ENCODE measurements at places on chromosomes 1 and 21.

DNA sequence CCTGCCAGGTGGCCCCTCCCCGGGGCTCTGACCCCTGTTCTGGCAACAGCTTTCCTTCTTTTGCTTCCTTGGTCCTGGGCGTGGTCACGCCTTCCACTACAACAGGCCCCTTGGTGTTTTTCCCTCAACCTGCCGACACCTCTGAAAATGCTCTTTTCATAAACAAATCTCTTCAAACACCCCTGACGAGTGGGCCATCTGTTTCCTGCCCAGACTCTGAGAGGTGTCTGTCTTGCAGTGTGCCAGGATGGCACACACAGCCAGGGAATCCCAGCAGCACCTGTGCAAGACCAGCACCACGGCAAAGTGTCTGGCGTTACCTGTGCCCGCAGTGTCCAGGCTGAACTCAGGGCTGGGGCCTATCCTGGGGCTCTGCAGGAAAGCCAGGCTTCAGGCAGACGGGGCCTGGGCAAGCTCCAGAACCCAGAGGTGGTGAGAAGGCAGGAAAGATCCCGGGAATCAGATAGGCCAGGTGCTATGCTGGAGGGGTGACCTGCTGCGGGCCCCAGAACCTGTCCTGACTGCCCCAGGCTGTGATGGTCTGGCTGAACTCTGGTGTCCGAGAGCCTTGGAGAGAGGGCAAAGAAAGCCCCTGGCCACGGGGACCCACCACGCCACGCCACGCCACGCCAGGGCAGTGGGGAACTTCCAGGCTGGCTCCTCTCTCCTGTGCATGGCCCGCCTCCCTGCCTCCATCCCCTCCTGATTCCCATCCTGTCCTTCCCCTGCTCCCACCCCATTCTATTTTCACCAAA is 88.9 kb downstream of the SIK1 start:
- DNase-seq: no peak

DNA sequence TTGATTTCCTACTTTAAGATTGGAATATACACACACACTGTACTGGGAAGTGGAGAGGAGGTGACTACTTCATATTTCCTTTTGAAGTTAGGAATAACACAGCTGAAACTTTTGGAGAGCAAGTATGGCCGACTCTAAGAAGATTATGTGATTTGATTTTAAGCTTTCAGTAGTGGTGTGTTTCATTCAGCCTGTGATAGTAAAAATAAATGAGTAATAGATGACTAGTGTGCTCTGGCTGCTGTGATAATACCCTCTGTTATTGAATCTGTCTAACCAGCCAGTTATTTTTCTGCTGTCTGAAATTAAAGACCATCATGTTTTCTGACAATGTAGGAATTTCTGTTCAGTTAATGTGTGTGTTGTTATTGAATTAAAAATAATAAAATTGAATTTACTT is 48.3 kb downstream of the CTTNBP2NL start:
- DNase-seq: no peak

- DNase-seq: no peak
These were observed 8.6 kb downstream of the ITGB2 start for GRCh38 chr21:44912158-44912473.

- no peak for DNase-seq
These were observed 192.9 kb upstream of the VAMP3 start for GRCh38 chr1:7578206-7578605.

GRCh38 chr1:241775021-241775420 is 73.0 kb upstream of the EXO1 start:
- DNase-seq: no peak

DNA sequence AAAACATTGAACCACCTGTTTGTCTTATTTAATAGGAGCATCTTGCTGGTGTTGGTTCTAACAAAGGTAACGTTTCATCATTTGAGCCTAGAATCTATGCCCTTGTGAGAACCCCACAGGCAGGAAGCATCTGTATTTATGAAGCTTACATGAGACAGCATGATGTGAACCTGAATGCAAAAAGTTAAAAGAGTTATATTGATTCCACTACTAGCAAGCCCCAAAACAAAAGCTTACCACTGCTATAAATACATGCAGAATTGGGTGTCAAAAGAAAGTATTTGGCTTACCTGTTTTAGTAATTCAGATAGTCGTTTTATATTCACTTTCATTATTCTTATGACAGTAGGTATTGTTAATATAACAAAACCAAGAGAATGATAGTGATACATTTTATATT is 301.2 kb upstream of the ADGRL2 start:
- no peak for DNase-seq

- DNase-seq: no peak
These were observed 1.3 kb upstream of the UMODL1 start for GRCh38 chr21:42069843-42070242.

GRCh38 chr1:76759950-76760349 is 107.3 kb upstream of the ST6GALNAC5 start:
- DNase-seq: no peak

GRCh38 chr1:144551543-144552424 is 40.9 kb upstream of the PPIAL4F start:
- peak; percentile 52 for DNase-seq

DNA sequence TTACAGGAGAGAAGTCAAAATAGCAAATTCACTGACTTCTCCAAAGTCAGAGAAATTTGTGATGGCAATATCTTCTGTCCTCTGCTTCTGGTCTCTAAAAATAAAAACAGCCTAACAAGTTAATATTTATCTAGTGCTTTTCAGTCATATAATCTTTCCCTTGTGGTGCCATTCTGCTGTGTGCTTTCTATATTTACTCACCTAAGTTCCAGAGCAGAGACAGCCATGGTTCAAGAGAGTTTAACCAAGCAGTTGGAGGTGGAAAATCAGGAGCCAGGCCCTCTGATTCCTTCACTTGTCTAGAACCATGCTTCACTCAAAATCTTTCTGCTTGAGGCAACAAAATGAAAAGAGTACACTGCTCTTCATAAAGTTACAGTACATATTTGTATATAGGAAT is 39.3 kb downstream of the BRINP2 start:
- no peak for DNase-seq

- DNase-seq: no peak
These were observed 133.0 kb downstream of the GPR52 start for GRCh38 chr1:174580801-174581200.

DNA sequence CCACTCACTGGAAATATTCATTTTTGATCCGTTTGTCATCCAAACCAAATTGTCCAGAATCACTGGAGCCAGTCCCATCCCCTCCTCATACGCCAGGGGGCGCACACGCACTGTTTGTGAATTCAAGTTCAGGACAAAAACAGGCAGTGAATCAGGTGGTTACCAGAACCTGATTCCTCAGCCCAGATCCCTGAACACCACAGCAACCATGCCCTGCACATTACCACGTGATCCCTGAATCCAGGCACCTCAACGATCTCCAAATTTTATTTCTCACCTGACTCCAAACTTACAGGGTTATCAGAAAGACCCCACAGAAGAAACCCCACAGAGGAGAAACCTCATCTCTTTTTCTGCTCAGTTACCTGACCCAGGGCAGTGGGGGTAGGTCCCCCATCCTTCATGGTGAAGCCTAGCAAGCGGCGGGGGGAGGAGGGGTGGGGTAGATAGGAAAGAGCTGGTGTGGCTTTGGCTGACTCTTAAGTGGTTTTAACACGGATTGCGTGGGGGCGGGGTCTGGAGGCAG is 1.4 kb upstream of the PTPRF start:
- DNase-seq: peak; percentile 75

DNA sequence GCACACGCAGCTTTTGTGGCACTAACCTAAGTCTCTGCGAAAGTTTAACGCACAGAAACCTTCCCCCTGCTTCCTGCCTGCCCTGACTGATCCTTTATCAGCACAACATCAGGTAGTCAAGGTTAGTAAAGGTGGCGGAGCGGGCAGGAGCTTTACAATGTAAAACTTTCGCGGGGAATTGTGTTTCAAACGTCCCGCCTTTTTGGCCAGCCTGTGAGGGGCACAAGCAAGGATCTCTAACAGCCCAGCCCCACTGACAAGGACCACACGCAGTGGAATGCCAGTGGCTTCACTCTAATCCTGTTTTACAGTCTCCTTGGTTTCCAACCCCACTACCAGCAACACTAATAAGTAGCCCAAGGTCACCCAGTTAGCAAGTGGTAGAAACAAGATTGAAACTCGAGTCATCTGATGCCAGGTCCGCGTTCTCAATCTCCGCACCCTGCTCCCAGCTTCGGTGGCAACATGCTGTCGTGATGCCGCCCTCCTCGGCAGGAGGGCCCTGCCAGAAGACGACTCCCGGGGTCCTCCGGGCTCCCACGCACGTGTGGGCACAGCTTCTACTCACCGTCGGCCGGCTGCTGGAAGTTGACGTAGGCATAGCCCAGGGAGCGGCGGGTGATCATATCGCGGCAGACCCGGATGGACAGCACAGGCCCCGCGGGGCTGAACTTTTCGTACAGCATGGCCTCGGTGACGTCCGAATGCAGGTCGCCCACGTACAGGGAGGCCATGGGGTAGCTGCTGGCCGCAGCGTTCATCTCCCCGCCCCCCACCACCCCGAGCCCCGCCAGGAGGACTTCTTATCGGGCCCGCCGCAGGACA is 1.2 kb downstream of the PABPC4 start:
- DNase-seq: peak; percentile 26

GRCh38 chr1:11337580-11338073 is 64.6 kb downstream of the UBIAD1 start:
- peak; percentile 55 for DNase-seq

- DNase-seq: no peak
These were observed 38.2 kb downstream of the SLC9A1 start for GRCh38 chr1:27116697-27117096.

DNA sequence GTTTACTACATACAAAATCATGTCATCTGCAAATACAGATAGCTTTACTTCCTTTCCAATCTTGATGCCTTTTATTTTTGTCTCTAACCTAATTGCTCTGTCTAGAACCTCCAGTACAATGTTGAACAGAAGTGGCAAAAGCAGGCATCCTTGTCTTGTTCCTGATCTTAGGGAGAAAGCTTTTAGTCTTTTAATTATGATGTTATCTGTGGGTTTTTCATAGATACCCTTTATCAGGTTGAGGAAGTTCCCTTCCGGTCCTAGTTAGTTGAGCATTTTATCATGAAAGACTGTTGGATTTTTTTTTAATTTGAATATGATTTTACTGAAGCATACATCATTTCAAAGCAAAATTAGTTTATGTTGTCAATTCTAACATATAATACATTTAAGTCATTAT is 45.7 kb upstream of the DISC1 start:
- DNase-seq: no peak

DNA sequence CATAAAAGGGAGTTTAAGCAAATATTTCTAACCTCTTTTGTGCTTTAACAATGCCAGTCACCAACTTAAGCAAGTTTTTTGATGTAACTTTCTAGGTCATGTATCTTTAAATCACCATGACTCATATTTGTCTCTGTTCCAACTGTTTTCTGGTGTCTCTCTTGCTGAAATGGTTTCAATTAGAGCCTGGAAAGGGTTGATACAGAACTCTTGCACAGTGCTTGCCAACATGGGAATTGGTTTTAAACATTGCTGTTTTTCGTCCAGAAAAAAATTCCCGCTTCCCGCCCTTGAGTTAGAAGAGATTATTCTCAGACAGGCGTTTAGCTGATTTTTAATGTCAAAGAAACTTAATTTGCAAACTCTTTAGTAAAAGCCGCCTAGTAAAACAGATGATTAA is 46.4 kb upstream of the SLC22A15 start:
- DNase-seq: no peak

- DNase-seq: no peak
These were observed 214.5 kb upstream of the ZRANB2 start for GRCh38 chr1:71295350-71295749.

- DNase-seq: no peak
These were observed 241.5 kb downstream of the FOXD2 start for GRCh38 chr1:47679301-47679791.

GRCh38 chr1:94063379-94063778 is 57.6 kb downstream of the ABCA4 start:
- DNase-seq: no peak

DNA sequence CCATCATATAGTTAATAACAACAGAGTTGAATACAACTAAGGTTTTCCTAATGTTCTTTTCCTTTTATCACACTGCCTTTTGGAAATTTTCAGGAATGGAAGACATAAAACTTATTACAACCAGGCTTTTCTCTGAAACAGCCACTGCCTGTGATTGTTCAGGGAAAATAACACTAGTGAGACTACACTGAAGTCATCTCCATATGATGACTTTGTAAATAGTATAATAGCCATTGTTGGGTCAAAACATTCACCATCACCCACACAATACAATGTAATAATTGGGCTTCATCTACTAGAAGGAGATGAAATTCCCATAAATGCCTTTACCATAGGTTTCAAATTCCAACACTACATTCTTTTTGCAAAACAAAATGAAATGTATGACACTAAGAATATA is 5.0 kb downstream of the TESK2 start:
- DNase-seq: no peak

DNA sequence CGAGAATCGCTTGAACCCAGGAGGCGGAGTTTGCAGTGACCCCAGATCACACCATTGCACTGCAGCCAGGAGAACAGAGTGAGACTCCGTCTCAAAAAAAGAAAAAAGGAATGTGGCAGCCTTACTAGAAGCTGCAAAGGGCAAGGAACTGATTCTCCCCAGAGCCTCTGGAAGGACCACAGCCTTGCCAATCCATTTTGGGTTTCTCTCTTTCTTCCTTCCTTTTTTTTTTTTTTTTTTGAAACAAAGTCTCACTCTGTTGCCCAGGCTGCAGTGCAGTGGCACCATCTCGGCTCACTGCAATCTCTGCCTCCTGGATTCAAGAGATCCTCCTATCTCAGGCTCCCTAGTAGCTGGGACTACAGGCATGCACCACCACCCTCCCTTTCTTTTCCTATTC is 9.9 kb upstream of the IFNGR2 start:
- no peak for DNase-seq

DNA sequence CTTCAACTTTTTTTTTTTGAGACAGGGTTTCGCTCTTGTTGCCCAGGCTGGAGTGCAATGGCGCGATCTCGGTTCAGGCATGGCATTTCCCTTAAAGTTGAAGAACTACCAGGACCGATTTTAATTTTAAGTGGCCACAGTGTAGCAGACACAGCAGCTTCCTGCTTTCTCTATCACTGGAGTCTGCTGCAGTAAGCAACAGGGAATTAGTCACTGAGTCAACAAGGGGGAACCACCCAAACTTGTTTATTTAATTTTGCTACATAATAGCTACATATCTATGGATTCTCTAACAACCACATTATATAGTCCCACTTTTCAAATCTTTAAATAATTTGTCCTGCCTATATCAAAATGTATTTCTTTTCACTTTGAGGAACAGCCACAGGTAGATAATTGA is 12.5 kb upstream of the TNNI3K start:
- DNase-seq: no peak

DNA sequence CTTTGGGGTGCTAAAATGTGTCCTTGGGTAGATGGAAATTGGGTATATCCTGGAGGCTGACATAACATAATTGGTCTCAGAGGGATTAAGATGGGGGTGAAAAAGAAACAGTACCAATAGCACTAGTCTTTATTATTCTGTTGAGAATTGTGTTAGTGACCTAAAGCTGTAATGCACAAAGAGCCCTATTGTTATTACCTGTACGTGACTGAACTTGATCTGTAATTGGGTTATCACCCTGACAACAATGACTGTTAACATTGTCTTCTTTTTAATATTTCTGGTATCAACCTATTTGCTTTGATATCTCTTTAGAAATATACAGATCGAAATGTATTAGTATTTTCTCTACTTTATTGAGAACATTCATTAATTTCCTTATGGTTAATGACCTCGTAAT is 147.6 kb downstream of the NEK7 start:
- DNase-seq: no peak

GRCh38 chr1:37032660-37033354 is 1.5 kb downstream of the GRIK3 start:
- no peak for DNase-seq
